ENCODE measurements at places on chromosomes 16 and 17. TPM values are rescaled to one million over a fixed set of nuclear protein-coding genes. Genes with fewer than 3 reads are reported as not detected.

DNA sequence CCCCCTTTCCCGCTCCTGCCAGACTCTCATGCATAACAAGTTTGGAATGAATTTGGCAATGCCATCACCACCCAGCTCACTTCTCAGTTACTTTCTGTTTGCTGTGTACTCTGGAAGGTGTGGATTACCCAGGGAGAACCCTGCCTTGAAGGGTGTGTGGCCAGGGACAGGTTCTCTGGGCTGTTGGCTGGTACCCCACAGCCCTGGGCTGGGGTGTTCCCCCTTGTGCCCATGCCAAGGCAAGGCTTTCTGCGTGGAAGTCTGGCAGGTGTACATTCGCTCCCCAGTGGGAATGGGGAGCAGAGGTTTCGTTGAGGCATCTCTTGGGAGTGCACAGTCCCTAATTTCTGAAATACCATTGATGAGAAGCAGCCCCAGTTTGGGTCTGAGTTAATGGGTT lies 187.7 kb downstream of the CCDC182 start:
- peaks cover 34% of the 10 kb centered on the region for H3K4me1 ChIP-seq
- no peak overlapping the region for H3K27ac ChIP-seq
- no peaks in the 10 kb centered on the region for H3K36me3 ChIP-seq
- H3K4me3 ChIP-seq: no peak overlapping the region

GRCh38 chr17:56478836-56479447 lies 114.6 kb upstream of the NOG start:
- no peak for DNase-seq
- no peaks in the 10 kb centered on the region for H3K36me3 ChIP-seq
- H3K27ac ChIP-seq: no peak overlapping the region
- H3K4me1 ChIP-seq: no peaks in the 10 kb centered on the region
- H3K4me3 ChIP-seq: no peak overlapping the region
- no peaks in the 10 kb centered on the region for H3K27me3 ChIP-seq

DNA sequence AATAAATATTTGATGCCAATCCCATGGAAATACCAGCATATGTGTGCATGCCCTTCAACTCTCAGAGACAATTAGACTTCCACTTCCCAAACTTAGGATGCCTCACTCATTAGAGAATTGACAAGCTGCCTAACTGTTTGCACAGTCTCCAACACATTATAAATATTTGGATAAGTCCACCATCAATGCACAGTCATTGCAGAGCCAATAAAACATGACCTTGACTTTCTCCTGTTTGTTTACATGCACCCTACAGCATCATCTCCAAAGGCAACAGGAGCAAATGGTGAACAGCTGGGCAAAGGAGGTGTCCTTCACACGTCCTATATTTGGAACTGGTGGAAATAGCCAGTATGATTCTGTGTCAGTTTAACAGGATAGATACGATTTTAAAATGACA lies 804.4 kb upstream of the RBFOX1 start:
- H3K4me1 ChIP-seq: no peaks in the 10 kb centered on the region
- no peak for DNase-seq
- H3K4me3 ChIP-seq: no peak overlapping the region
- no peaks in the 10 kb centered on the region for H3K36me3 ChIP-seq
- no peak overlapping the region for H3K27ac ChIP-seq
- no peaks in the 10 kb centered on the region for H3K27me3 ChIP-seq

DNA sequence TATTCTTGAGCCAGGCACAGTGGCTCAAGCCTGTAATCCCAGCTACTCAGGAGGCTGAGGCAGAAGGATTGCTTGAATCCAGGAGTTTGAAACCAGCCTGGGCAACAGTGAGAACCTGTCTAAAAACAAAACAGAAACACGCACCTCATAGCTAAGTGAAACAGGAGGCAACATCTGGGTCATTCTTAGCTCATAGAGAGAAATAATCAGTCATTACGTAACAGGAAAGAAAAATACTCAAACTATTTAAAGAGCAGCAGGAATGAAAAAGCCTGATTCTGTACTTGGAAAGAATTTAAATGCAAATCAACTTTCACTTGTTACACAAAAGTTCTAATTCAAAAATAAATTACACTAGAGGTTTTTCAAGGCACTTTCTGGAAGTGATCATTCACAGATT lies 17.2 kb downstream of the CHCT1 start:
- no peak overlapping the region for H3K27ac ChIP-seq
- no peak for DNase-seq
- H3K36me3 ChIP-seq: no peaks in the 10 kb centered on the region
- no peaks in the 10 kb centered on the region for H3K27me3 ChIP-seq
- no peak overlapping the region for H3K4me3 ChIP-seq
- H3K4me1 ChIP-seq: no peaks in the 10 kb centered on the region

Gene CHST6
- 0.49 TPM for total RNA-seq

Gene ITGAL
- 3.3 TPM for total RNA-seq
